ENCODE measurements at places on chromosomes 5 and 9.

- no peak for DNase-seq
Observed at GRCh38 chr5:61232490-61233050, 70.3 kb upstream of the SMIM15 start.

GRCh38 chr9:33082538-33083326 lies 6.3 kb upstream of the SMU1 start:
- DNase-seq = no peak

DNA sequence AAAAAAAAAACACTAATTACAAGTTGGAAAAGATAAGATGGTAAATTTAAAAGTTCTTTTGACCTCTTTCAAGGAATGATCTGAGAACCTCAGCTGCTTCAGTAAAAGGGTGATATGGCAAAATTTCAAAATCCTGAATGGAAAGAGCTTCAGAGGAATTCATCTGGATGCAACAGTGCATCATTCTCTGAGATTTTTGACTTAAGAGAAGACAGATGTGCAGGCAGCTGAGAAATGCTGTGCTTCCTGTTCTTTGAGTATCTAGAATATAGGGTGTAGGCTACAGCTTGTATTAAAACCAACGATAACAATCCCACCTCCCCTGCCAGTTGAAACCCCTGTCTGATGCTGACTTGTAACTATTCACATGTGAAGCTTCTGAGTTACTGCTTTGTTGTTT lies 6.2 kb downstream of the FRMPD1 start:
- no peak for DNase-seq

DNA sequence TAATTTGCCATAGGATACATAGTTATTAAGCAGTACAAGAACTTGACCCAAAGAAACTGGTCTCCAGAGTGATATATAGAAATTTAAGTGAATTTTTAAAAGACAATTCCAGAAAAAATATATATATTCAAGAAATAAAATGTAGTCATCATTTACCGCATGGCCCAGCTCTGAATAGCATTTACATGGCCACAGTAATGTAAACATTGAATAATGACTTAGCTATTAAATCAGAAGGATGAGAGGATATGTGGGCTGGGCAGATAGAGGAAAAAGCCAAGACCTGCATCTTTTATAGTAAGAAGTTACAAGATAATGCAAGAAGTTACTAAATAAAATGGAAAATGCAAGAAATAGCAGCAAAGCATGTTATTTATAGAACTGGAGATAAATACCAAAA lies 405.2 kb upstream of the WWC1 start:
- no peak for DNase-seq

- no peak for DNase-seq
Observed at GRCh38 chr5:179269781-179270543, 75.3 kb downstream of the ADAMTS2 start.

- no peak for DNase-seq
Observed at GRCh38 chr9:79428422-79428821, 143.3 kb upstream of the TLE4 start.

DNA sequence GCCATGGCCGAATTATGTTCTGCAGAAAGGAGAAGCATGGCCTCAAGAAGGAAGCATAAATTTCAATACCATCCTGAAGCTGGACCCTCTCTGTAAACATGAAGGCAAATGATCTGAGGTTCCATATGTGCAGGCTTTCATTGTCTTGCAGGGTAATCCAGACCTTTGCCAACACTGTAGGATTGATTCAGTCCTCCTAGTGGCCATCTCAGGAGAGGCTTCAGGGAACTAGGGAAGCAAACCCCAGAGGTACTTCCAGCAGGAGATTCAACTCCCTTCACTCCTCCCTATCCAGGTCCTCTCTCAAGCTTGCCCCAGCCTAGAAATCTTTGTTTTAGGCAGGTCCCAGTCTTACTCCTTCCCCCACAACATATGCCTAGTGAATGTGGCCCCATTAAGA lies 99.3 kb upstream of the HCN1 start:
- DNase-seq = no peak

GRCh38 chr9:33017283-33018041 lies 7.6 kb upstream of the DNAJA1 start:
- no peak for DNase-seq

DNA sequence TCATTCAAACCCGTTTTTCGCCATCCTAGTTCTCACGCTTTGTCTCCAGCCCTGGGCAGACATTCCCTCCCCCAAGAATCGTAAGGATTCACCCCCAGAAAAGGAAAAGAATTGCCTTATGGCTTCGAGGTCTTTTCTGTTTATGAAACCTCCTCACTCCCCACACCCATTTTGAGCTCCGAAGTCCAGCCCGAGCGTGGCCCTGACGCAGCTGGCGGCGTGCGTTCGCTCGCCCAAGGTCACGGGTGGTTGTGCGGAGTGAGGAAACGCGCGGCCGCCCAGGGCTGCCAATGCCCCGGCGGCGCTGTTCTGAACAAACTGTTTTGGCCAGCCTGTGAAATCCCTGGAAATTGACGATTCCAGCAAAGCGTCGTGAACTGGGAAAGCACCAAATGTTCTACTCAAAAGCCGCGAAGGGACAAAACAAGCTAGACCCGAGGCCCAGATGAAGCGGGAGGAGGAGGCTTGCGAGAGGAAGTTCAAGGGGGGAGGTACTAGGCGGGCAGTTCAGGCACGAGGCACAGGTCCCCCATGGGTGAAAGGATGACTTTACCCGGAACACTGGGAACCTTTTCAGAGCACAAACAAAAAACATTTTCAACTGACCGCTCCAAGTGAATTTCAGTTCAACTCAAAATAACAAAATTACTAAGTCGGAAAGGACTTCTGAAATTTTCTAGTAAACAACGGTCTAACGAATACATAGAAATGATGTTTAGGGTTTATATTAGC lies 683 bp upstream of the ZFAND5 start:
- peak; percentile 65 for DNase-seq

- DNase-seq = no peak
Observed at GRCh38 chr5:173928871-173929574, 40.9 kb downstream of the CPEB4 start.

DNA sequence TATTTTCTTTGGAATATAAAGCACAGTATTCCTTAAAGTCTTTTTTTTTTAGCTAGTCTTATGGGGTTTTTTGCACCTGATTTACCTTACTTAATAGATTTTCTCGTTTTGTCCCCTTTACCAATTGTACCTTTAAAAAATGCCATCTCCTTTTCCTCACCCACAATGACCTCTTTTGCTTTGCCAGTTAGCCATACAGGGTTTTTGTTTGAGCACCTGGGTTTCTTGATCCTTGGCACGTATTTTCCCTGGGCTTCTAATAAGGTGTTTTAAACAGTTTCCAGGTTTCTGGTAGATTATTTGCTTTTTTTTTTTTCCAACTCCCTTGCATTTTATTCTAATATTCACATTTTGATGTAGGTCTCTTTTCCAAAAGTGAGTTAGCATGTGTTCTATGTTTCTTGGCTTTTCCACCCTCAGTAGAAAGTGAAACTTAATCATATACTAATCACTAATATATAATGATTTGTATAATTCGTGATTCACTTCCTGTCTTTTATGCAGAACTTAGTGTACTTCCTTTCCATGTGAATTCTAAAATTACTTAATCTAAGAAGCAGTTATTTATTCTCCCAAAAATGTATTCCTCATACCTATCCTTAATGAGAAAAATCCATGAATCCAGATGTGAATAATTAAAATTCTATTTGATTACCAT lies 673.9 kb upstream of the RGMB start:
- no peak for DNase-seq

DNA sequence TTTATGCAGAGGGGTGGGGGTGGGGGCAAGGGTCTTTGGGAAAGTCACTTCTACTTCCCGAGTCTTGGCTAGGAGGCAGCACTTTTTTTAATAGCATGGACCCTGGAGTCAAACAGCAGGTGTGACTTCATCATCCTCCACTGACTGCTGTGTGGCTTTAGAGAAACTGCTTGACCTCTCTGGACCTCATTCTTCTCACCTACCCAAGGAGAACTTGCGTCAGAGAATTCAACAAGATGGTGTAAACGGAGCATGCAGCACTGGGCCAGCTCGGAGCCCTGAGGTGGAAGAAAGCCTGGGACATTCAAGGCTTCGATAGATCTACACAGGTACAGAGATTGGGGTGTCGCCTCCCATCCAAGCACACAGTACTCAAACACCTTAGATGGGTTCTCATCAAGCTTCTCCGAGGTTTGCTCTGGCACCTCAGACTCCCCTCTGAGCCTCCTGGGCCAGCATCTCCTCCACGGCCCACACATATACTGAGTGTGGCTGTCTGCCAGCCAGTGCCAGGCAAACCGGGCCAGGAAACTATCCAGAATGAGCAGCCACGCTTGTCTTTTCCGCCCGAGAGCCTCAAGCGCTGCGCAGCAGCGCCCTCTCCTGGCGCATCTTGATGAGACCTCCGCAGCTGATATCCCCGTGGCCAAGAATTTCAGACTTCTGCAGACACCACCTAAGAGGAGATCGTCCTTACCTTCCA lies 4.6 kb upstream of the SLC25A48 start:
- DNase-seq = peak; percentile 79

DNA sequence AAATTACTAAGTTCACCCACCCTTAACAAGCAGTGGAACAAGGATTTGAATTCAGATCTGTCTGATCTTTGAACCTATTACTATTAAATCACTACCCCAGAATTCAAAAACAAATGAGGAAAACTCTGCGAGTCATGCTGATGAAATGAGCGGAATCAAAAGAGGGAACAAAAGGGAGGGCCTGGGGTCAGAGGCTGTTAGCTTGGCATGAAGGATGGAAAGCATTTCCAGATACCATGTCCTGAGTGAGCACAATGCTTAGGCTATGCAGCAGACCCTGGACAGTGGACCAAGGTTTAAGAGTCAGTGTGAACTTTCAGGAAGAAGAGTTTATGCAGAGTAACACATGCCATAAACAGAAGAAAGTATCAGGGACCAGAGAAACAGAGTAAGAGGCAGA lies 30.5 kb downstream of the GRIA1 start:
- no peak for DNase-seq

GRCh38 chr9:88577256-88578120 lies 42.5 kb downstream of the NXNL2 start:
- DNase-seq = no peak

GRCh38 chr5:157026789-157027424 lies 32.0 kb downstream of the HAVCR1 start:
- DNase-seq = peak; percentile 17

GRCh38 chr5:28399211-28399610 lies 1360.8 kb upstream of the CDH9 start:
- no peak for DNase-seq

DNA sequence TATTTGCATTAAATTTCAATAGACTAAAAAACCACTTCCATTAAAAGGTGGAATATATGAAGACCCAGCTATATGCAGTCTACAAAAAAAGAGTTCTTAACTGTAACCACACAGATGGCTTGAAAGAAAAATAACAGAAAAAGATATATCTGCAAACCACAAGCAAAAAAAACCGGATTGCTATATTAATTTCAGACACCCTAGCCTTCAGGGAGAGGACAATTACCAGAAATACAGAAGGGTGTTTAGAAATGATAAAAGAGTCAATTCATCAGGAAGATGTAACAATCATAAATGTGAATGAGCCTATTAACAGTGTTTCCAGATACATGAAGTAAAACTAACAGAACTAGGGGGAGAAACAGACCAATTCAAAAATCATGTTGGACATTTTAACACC lies 56.9 kb upstream of the SMIM23 start:
- no peak for DNase-seq

DNA sequence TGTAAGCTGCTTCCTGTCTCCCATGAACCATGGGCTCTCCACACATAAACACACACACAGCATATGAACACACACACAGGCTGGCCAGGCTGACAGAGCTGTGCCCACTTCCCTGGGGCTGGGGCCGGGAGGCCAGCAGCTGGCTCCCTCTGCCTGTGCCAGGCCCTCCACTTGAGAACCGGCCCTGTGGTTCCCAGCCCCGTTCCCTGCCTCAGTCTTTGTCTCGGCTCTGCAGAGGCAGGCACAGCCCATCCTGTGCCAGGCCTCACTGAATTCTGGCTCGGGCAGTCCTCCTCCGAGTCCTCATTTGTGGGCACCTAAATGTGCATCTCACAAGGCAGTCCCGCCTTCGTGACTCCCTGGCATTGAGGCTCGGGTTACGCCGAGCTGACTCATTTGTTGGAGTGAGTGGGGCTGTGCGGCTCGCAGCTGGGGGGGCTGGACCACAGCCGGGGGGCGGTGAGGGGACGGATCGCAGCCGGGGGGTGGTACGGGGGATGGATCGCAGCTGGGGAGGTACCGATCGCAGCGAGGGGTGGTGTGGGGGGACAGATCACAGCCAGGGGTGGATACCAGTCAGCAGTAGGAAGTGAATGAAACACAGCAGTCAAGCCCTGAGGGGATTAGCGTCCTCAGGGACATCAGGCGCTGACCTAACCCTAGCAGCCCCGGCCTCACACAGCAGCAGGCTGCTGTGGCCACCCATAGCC lies 72.3 kb downstream of the PSMB7 start:
- DNase-seq = peak; percentile 78

DNA sequence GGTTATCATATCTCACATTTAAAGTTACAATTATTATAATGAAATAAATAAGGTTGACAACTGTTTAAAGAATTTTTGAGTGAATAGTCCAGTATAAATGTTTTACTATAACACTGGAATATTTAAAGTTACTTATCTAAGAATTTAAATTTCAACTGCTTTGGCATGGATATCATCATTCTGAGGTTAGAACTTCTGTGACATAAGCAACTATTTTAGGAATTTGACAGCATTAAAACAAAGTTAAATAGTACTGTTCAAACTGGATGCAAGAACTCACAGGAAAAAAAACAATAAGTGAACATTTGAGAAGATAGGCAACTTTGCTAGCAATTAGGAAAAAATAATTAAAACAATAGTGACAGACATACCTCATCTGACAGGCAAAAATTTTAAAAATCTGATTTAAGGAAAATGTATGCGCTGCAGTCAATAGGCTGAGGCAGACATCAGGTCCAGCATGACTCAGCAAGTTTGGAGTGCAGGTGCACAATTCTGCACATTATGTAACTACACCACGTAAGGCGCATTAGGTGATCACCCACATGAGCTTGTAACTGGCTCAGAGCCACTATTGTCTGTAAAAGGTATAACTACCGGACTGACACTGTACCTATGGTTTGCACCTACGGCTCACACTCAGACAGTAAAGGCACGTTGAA lies 180.6 kb downstream of the PDE4D start:
- DNase-seq = no peak

- no peak for DNase-seq
Observed at GRCh38 chr9:134225186-134225585, 60.8 kb upstream of the RNU6ATAC start.

- no peak for DNase-seq
Observed at GRCh38 chr9:106405871-106406435, 457.0 kb upstream of the ZNF462 start.

DNA sequence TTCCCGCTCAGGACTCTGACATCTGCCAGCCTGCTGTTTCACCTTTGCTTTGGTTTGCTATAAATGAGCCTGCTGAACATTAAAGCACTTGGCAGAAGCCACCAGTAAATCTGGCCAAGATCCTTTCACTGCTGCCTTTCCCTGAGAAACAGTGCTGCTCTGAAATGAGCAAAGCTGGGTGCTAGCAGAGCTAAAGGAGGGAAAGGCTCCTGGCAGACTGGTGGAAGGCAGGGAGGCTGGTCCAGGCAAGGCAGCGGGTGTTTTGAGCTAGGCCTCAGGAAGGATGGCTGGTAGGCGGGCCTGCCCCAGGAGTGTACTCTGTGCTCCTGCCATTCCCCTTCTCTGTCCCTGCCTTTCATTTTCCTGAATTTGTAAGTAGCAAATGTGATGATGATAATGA lies 52.5 kb upstream of the PTGS1 start:
- DNase-seq = no peak
